ENCODE measurements at places on chromosomes 13 and 19.

GRCh38 chr19:50926144-50926543, 14.9 kb upstream of the KLK4 start:
- DNase-seq, result no peak

- no peak for DNase-seq
Measured at GRCh38 chr13:50588491-50589130, 254.9 kb downstream of the DLEU7 start.

DNA sequence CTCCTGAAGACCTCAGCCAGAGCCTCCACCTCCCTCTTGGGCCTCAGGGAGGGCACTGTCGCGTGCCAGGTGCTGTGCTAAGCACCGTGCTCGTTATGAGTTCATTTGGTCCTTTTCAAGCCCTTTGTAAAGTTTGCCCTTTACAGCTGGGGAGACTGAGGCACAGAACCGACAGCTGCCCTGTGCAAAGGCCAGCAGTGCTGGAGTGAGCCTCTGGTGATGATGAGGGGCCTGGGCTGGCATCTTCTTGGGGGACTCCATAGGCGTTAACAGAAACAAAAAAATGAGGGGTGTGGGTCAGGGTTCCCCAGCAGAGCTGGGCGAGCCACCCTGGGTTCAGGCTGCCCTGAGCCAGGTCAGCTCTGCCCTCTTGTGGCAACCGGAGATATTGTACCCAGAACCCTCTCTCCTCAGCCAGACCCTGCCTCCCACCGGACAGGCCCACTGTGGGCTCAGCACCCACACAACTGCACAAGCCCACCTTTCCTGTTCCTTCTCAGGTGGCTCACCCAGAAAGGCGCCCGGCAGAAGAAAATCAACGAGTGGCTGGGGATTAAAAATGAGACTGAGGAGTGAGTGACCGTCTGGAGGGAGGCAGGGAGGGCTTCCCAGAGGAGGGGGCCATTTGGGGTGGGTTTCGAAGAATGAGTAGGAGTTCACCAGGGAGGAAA, 5.5 kb upstream of the IFI30 start:
- DNase-seq, result peak; percentile 81

- no peak for DNase-seq
Measured at GRCh38 chr13:79901336-79901735, 420.4 kb downstream of the NDFIP2 start.

- DNase-seq, result no peak
Measured at GRCh38 chr13:89279374-89279773, 1608.2 kb downstream of the SLITRK5 start.

DNA sequence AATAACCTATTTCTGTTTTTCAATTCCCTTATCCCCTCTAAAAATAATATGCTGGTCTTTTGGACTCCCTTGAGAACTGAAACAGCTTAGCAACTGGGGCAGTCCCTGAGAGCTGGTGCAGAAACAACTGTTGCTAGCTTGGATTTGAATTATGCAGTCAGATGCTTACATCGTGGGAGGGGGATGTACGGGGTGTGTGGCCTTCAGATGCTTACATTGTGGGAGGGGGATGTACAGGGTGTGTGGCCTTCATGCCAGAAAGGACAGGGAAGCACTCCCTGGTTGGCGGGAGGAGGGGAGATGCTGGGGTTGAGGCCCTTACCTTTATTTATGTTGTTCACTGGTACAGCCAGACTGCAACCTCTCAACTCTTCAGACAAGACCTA, 25.6 kb downstream of the LRCH1 start:
- peak; percentile 58 for DNase-seq

DNA sequence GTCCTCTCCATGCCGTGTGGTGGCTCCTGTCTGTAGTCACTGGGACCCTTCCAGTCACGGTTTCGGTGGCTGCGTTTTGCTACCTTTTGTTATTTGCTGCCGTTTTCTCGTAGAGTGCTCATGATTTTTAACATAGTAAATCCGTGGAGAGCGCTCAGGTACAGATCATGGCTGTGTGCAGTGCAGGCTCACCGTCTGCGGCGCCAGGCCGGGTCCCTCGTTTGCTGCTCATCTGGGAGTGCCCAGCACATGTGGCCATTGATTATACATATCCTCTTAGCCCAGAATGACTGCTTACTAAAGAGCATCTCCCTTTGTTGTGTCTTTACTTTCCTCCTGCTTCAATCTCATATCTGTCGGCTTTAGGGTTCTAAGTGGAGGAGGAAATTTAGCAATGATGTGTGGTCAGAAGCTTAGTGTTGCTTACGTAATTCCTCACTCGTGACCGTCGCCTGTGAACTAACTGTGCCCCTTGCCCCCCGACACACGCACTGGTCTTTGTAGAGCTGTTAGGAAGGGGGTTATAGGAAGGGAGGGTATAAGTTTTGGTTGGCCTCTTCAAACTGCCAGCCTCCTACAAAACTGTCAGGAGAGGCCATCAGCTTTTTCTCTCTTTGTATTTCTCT, 31.8 kb downstream of the TFDP1 start:
- DNase-seq, result no peak

- DNase-seq, result no peak
Measured at GRCh38 chr19:5984600-5984999, 6.7 kb upstream of the RANBP3 start.

GRCh38 chr13:27847669-27848068, 55.4 kb downstream of the GSX1 start:
- DNase-seq, result no peak

DNA sequence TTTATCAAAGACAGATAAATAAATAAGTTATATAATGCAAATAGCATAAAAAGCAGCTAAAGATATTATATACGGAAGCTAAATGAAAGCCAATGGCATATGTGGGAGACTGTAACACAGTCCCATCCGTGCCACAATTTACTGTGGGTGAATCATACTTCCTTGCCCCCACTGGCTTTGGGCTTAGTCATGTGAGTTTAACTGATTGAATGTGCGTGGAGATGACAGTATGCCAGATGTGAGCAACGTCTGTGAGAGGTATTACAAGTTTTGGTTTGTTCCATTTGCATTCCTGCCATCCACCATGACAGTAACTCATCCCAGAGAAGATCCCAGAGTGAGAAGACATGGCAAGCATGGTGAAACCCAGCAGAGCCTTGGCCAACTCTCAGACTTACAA, 340.0 kb downstream of the SUCLA2 start:
- no peak for DNase-seq

DNA sequence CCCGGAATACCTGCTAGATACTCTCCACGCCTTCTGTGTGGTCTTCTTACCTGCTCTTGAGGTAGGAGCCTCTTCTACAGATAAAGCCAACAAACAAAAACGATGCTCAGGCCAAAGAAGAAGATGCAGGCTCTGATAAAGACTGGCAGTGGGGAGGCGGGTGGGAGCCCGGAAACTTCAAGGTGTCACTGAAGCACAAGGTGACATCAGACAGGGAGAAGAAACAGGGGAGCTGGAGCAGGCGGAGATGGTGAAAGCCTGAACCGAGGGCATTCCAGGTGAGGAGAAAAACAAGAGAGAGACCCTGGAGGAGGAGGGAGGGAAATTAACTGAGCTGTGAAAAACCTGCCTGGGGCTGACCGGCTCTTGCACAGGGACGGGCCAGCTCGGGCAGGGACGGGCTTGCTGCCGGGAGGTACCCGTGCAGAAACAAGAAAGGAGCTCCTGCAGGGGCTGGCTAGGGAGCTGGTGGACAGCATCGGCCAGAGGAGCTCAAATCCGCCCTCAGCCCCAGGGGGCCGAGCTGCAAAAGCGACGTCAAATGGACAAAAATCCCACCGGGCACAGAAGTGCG, 19.0 kb downstream of the GNG7 start:
- DNase-seq, result no peak

DNA sequence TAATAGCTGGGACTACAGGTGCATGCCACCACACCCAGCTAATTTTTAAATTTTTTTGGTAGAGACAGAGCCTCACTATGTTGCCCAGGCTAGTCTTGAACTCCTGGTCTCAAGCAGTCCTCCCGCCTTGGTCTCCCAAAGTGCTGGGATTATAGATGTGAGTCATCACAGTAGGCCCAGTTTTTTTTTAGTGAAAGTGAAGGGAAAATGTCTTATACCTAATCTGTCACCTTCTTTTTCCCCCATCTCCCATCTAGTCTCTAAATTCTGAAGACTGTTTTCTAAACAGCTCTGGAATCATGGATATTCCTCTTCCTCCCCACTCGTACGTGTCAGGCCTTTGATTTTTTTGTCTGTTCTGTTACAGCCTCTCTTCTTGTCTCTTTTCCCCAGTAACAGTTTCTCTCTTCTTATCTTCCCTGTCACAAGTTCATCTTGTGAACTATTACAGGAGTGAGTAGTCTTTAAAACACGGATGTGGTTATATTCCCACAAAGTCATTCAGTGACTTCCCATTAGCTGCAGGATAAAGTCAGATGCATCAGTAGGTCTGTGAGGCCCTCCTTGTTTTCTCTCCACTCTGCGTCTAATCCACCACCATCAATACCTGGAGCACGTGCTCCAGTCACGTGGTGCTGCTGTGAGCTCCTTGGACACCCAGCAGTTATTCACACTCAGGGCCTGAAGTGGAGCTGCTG, 2.9 kb downstream of the CDC16 start:
- DNase-seq, result no peak

DNA sequence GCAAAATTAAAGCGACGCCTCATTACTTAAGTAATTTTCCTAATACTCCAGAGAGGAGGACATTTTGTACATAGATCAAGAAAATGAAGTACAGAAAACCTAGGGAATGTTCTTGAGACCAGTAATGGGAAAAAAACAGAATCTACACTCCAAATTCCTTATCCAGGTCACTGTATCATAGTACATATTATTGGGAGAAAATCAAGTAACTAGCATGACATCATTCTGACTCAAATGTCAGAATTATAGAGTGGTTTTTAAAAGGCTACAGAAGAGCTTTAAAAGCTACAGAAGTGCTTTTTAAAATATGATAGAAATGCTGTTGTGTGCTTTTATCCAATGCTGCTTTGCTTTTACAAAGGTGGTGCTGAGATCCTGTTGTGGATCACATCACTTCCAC, 86.3 kb upstream of the SLC15A1 start:
- no peak for DNase-seq

DNA sequence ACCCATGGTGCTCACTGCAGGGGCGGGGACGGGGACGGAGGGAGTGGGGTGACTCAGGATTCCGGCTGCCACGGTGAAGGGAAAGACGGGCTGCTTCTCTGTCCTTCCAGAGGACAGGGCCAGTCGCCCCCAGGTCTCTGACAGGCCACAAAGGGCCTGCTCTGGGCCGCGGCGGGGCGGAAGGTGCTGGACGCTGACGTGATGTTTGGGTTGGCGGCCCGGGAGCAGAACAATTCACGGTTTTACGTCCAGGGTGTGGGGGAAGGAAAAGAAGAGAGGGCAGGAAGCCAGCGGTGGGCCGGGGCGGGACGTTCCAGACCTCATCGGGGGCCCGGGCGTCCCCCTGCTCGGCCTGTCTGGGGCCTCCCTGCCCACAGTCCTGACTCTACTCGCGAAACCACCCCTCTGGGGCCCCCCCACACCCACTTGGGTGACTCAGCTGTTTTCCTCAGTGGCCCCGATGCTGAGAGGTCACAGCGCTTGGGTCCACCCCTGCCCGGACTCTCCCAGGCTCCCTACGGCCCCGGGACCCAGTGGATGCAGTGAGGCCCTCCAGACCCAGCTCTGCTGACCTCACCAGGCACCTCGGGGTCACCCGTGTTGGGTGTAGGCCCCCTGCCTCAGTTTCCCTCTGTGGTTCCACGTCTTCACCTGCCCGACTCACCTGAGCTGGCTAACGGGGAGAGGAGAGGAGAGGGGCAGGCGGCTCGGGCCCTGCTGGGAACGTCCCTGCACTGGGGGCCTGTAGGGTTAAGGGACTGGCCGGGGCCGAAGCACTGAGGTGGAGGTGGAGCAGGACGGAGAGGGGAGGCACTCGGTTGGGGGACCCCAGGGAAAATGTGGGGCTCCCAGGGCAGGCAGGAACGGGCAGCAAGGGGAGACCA, 29.2 kb downstream of the PIP5K1C start:
- peak; percentile 71 for DNase-seq

DNA sequence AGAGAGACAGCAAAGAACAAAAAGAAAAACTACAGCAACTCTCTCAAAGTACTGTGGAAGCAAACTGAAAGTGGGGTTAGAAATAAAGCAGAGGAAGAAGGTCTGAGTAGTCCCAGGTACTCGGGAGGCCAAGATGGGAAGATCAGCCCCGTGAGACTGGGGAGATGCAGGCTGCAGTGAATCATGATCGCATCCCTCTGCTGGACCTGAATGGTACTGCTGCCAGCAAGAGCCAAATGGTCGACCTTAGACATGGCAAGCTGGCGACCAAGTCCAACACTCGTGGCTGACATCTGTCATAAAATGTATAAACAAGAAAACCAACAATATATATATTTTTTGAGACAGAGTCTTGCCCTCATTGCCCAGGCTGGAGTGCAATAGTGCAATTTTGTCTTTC, 33.7 kb upstream of the ZNF724 start:
- peak; percentile 78 for DNase-seq
